ENCODE measurements at places on chromosomes 4 and X.

DNA sequence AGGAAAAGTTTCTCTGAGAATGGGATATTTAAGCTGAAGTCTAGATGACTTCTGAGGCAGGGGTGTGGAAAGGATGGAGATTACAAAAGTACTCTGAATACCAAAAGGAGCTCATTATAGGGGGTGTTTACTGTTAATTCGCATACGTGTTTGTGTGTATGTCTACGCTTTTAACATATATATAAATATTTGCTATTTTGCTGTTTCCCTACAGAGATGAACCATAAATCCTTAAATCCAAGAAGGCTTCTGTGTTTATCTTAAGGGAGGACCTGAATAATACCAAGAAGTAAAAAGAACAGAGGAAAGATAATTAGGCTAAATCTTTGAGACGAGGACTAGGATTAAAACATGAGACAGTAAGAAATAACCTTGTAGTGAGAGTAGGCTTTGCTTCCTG, 166.0 kb downstream of the ARAP2 start:
- no peak for DNase-seq

- no peak for DNase-seq
Measured at GRCh38 chr4:174912919-174913543, 5.1 kb upstream of the ADAM29 start.

- no peak for DNase-seq
Measured at GRCh38 chr4:146508229-146508939, 13.4 kb downstream of the SLC10A7 start.

- DNase-seq: no peak
Measured at GRCh38 chr4:82360298-82361177, 13.3 kb downstream of the HNRNPD start.

DNA sequence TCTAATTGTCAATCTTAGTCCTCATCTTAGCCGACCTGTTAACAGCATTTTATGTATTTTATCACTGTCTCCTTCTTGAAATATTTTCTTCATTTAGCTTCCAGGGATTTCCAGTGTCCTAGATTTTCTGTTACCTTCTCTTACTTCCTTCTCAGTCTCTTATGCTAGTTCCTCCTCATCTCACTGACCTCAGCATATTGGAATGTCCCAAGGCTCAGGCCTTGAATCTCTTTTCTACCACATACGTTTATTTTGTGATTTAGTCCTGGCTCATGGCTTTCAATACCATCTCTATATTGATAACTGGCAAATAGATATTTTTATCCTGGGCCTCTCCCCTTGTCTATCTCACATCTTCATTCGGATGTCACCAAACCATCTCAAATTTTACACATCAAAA, 61.1 kb downstream of the IQCM start:
- no peak for DNase-seq

DNA sequence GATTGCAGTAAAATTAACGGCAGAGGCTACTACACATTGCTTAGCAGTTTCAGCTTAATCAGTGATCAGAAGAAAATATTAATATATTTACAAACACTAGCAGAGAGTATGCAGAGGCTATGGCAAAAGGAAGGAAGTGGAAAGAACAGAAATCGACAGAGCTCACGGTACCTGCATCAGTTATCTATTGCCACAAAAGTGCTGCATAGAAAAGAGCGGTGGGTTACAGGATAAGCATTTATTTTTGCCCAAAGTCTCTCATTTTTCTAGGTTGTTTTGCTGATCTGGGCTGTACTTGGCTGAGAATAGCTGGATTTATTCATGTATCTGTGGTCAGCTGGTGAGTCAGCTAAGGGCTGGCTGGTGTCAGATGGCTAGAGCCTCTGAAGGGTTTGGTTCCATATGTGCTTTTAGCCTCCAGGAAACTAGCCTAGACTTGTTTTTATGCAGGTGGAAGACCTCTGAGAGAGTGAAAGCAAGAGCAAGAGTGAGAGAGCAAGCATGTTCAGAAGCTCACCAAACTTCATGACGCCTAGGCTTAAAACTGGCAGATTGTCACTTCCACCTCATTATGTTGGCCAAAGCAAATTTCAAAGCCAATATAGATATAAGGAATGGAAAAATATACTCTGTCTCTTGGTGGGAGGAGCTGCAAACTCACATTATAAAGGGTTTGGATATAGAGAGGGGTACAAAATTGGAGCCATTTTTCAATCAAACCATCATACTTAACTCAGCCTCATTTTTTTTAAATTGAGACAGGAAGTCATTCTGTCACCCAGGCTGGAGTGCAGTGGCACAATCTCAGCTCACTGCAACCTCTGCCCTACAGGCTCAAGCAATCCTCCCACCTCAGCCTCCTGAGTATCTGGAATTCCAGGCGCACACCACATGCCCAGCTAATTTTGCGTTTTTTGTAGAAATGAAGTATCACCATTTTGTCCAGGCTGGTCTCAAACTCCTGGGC, 153.2 kb upstream of the RPL34 start:
- no peak for DNase-seq

- DNase-seq: no peak
Measured at GRCh38 chr4:135921081-135921480, 1611.2 kb downstream of the PCDH18 start.

DNA sequence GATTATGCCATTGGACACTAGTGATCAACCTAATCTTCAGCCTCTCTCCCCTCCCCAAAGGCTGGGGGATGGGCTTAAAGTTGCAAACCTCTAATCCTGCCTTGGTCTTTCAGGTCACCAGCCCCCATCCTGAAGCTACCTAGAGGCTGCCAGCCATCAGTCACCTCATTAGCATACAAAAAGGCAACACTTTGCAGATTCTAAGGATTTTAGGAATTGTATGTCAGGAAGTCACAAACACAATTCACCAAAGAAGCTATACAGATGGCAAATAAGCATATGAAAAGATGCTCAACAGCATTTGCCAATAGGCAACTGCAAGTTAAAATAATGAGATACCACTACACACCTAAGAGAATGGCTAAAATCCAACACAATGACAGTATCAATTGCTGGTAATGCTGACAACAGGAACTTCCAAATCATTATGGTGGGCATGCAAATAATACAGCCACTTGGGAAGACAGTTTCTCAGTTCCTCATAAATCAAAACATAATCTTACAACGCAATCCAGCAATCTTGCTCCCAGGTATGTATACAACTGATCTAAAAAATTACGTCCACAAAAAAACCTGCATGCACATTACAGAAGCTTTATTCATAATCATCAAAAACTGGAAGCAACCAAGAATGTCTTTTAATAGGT, 9.0 kb upstream of the PIM2 start:
- DNase-seq: no peak

- DNase-seq: no peak
Measured at GRCh38 chr4:111510535-111510934, 634.7 kb upstream of the FAM241A start.
